Activated CD8-positive, alpha-beta memory T cell treated with anti-CD3 and anti-CD28 coated beads for 48 hours (primary cell): ENCODE measurements at places on chromosomes 6 and 20.

- DNase-seq: no peak
These were observed 126.9 kb downstream of the BMP7 start for GRCh38 chr20:57139342-57140093.

GRCh38 chr6:139422105-139423036 is 47.9 kb upstream of the CITED2 start:
- no peak for DNase-seq

DNA sequence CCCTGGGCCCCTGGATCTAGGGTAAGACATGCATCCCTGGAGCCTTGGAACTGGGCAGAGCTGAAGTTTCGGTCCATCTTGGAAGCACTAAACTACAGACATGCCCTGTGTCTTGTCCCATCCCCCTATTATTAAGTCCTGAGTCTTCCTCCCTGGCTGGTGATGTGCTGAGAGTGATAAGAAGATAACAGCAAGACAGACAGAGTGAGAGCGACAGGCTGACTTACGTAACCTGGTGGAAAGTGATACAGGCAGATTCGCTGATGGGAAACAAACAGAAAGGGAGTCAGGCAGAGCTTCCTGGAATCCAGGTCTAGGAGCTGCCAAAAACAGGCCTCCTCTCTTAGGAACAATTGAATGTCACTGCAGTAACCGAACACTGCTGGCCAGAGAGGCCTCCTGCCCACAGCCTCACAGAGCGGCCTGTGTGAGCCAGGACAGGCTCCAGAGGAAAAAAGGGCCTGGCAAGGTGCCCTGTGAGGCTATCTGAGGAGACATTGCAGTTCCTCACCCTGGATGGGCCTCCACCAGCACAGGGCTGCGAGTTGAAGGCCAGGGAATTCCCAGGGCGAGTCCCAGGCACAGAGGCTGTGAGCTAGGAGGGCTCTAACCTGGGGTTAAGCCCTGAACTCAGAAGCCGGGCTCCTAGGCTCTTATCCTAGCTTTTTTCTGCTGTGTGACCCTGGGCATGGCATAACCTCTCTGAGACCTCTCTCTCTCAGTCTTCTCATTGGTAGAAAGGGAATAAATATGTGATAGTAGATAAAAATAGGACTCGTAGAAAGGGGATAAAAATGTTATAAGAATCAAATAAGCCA is 34.2 kb upstream of the B4GALT5 start:
- no peak for DNase-seq

DNA sequence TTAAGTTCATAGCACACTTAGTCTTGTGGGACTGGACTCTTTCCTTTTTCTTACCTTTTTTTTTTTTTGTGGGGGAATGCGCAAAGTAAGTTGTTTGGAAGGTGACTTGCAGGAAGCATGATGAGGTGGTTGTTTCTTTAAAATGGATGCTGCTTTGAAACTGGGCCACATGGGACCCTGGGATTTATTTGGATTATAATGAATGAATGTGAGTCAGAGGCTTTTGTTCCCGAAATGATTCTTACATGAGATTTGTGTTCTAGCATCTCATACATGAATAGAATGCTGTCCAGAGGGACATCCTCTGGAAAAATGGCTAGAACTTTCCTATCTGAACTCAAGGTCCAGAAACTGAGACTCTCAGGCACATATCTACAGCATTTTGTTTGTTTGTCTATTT is 236.6 kb upstream of the RNF24 start:
- no peak for DNase-seq

DNA sequence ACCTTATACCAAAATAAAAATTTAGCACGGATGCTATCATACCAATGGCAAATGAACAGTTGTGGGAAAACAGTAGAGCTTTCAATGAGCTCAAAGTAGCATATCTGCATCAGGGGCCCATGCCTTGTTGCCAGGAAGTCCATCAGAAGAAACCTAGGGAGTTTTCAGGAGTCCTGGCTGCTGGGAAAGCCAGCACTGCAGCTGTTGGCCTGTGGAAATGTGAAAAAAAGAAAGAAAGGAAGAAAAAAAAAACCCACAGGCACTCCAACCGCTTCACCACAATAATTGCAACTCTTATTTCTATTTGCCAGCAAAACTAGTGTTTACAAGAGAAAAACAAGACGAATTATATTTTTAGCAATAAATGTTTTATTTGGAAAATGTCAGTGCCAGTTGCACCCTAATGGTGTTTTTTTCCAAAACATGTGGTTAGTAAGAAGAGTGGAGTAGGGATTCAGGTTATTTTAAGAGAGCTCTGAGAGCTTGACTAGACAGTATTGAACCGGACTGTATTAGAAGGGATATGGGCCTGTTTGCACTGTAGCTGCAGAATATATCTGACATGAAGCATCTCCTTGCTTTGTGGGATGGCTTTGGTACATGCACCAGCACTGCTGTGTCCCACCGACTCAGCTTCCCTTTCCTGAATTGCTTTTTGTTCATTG is 137.3 kb downstream of the CCDC170 start:
- no peak for DNase-seq

DNA sequence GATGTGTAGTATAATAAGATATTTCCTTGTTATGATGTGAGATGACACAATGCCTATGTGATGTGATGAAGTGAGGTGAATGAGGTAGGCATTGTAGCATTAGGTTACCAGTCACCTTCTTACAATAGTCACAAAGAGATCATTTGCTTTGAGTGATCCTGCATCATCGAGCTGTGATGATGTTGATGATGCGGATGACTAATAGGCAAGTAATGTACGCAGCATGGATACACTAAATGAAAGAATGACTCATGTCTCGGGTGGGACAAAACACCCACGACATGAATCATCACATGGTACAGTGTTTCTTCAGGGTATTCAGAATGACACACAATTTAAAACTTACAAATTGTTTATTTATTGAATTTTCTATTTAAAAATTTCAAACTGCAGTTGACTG is 806.3 kb upstream of the GJE1 start:
- no peak for DNase-seq

DNA sequence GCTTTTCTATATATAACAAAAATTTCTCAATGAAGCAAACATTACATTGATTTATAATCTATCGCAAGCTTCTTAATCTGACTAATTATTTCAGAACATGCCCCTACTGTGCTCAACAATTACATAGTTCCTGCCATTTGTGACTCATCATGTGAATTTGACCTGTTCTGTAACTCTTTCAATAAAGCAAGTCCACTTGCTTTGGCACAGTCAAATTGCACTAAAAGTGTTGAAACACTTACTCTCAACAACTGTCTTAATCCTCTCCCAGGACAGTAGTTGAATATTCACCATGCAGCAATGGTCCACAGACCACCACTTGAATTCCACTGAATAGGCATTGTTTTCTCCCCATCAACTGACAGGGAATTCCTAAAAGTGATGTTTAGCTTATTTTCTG is 67.7 kb upstream of the SPTLC3 start:
- no peak for DNase-seq

GRCh38 chr6:168469521-168469920 is 28.5 kb downstream of the SMOC2 start:
- no peak for DNase-seq

DNA sequence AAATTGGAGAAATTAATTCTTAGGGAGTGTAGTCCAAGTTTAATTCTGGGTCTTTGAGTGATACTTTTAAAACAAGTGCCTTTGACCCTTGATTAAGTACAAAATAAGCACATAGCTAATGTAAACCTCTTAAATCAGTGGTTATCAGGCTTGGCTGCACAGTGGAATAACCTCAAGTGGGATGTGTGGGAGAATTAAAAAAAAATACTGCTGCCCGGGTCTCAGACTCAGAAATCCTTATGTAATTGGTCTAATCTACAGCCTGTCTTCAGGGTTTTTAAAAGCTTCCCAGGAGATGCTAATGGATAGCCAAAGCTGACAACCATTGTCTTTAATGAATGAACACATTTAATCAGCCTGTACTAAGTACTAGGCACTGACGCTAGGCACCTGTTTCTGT is 28.5 kb upstream of the TMEM14A start:
- DNase-seq: no peak

GRCh38 chr6:44733868-44734267 is 346.4 kb downstream of the CDC5L start:
- no peak for DNase-seq

GRCh38 chr6:37021356-37022129 is 16.1 kb downstream of the FGD2 start:
- no peak for DNase-seq

- DNase-seq: no peak
These were observed 97.2 kb downstream of the SPTLC3 start for GRCh38 chr20:13105864-13106457.

DNA sequence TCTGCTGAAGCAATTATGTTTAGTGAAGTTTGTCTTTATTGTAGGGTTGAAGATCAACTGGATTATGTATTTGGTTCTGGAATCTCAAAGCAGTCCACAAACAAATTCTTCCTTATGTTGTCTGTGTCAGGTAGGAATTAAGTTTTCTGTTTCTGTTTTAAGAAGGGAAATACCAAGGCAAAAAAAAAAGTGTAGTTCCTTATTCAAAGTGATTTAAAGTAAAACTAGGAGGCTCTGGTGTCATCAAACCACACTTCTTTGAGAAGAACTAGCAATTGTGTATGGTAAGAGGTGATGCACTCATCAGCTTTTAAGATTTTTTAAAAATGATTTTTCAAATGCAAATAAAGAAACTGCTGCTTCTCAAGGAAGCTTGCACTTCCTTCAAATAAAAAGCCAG is 1.9 kb downstream of the FAM135A start:
- no peak for DNase-seq

GRCh38 chr6:34981951-34982350 is 92.9 kb downstream of the ANKS1A start:
- DNase-seq: no peak

GRCh38 chr20:63538204-63539091 is 1.3 kb upstream of the PTK6 start:
- DNase-seq: no peak

GRCh38 chr6:132598473-132598872 is 8.9 kb upstream of the TAAR5 start:
- DNase-seq: no peak

- no peak for DNase-seq
These were observed 76.8 kb downstream of the SEL1L2 start for GRCh38 chr20:13913572-13913971.

- no peak for DNase-seq
These were observed 17.1 kb downstream of the HLA-A start for GRCh38 chr6:29959467-29959866.

DNA sequence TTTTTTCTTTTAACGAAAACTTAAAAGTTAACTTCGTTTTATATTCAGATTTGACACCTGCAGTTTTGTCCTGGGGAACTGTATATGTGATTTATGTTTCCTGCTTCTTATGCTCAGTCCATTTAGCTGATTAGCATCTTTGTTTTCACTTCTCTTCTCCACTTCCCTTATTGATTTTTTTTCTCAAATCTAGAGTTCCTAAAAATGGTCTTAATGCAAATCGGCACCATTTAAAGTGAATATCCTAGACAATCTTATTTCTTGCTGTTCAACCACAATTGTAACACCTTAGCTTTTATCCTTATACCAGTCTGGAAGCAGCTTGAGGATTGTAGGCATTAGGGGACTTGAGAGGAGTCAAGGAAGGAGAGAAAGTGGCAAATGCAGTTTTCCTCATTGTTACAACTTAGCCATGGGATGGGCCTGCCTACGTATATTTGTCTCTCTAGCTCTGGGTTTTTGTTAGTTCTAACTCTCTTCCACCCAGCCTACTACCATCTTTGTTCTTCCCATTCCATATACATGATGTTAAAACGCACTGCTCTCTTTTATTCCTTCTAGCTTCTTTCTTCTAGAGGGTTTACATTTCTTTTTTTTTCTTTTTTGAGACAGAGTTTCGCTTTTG is 8.5 kb downstream of the QRSL1 start:
- DNase-seq: no peak

DNA sequence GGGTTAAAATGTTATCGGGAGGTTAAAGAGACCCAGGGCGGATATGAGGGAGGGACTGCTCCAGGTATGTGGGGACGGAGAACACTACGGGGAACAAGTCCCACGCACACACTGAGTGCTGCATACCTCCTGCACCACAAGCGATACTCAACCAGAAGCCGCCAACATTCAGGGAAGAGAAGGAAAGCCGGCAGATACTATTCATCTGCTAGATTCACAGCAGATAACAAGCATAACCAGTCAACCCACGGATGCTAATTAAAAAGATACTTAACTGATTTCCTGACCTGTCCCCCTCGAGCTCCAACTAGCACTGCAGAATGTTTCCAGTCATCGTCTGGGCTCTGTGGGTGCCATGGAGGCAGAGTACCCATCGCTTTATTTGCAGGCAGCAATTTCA is 45.1 kb upstream of the RPS6KA2 start:
- DNase-seq: no peak

DNA sequence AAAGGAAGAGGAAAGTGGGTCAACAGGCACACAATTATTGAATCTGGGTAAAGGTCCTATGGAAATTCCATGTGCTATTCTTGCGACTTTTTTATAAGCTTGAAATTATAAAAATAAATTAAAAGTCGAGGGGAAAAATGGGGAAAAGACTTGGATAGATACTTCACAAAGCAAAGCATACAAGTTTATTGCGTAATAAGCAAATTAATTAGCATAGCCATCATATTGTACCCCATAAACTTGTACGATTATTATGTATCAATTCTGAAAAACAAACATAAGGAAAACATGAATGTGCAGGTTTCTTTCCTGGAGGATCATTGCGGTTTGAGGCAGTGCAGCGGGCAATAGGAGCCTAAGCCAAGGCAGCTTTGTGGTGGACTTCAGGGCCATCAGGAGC is 351.6 kb upstream of the NOX3 start:
- no peak for DNase-seq

GRCh38 chr6:20440296-20440695 is 38.6 kb downstream of the E2F3 start:
- DNase-seq: no peak

- DNase-seq: no peak
These were observed 306.8 kb downstream of the NKAIN2 start for GRCh38 chr6:124110514-124110913.

- DNase-seq: no peak
These were observed 7.1 kb downstream of the IRF4 start for GRCh38 chr6:398558-399078.

DNA sequence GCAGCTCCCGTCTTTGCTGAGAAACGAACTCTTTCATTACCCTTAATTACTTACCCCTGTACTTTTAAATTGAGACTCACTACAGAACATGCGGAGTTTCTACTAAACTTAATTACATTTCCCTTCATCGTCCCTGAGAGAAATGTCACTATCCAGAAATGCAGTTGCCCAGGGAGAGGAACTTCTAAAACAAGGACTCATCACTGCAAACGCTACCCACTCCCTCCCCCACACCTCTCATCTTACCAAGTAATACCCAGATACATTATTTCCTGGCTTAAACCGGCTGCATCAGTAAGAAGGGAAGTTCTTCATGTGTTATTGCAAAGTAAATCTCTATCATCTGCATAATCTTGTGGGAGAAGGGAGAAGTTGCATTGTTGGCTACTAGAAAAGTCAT is 138.3 kb downstream of the IPCEF1 start:
- no peak for DNase-seq

GRCh38 chr6:112842330-112842685 is 495.2 kb downstream of the RFPL4B start:
- no peak for DNase-seq

- DNase-seq: no peak
These were observed 89.1 kb upstream of the TOX2 start for GRCh38 chr20:43825581-43825980.
